ENCODE measurements at places on chromosomes 7 and 10.

- H3K27ac ChIP-seq = no peak overlapping the region
- no peaks in the 10 kb centered on the region for H3K4me1 ChIP-seq
- H3K4me3 ChIP-seq = no peak overlapping the region
- no peak for DNase-seq
- H3K27me3 ChIP-seq = no peaks in the 10 kb centered on the region
Measured at GRCh38 chr7:11858026-11858425, 26.0 kb upstream of the THSD7A start.

DNA sequence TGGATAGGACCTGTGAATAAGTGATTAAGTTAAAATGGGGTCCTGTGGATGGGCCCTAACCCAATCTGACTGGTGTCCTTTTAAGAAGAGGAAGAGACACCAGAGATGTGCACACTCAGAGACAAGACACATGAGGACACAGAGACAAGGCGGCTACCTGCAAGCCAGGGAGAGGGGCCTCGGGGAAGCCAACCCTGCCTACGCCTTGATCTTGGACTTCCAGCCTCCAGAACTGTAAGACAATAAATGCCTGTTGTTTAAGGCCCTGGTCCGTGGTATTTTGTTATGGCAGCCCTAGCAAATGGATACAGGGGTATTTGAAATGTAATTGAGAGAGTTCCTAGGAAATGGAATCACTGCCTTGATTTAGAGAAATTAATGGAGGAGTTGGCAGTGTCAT lies 225.3 kb downstream of the SKAP2 start:
- H3K36me3 ChIP-seq = no peaks in the 10 kb centered on the region
- no peak for DNase-seq
- no peak overlapping the region for H3K27ac ChIP-seq
- peaks cover 4% of the 10 kb centered on the region for H3K27me3 ChIP-seq
- no peaks in the 10 kb centered on the region for H3K4me1 ChIP-seq

DNA sequence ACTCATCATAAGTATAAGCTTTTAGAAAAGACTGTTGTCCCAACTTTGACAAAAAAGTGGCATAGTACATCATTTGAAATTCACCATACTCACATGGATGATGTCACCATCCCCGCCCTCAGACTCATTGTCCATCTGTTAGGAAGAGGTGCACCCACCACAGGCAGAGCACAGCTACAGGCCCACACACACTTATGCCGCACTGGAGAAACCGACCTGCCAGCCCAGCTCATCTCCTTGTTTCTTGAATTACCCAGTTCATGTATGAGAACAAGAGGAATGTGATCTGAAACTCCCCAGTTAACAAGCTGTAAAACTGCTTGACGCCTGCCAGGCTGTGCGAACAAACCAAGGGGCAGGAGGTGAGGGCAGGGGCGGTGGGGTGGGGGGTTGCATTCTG lies 312.0 kb downstream of the DPP6 start:
- no peak overlapping the region for H3K27ac ChIP-seq
- H3K27me3 ChIP-seq = no peaks in the 10 kb centered on the region
- DNase-seq = no peak
- no peaks in the 10 kb centered on the region for H3K36me3 ChIP-seq

GRCh38 chr7:93147363-93147762 lies 822 bp downstream of the SAMD9L start:
- H3K36me3 ChIP-seq = peaks cover 7% of the 10 kb centered on the region
- no peaks in the 10 kb centered on the region for H3K27me3 ChIP-seq
- peak overlapping the region; percentile 30 for H3K4me3 ChIP-seq
- H3K4me1 ChIP-seq = peaks cover 9% of the 10 kb centered on the region
- peak; percentile 27 for DNase-seq

GRCh38 chr7:51027106-51027934 lies 244.6 kb upstream of the GRB10 start:
- no peak for DNase-seq
- no peaks in the 10 kb centered on the region for H3K27me3 ChIP-seq
- H3K4me1 ChIP-seq = no peaks in the 10 kb centered on the region
- peaks cover 53% of the 10 kb centered on the region for H3K36me3 ChIP-seq
- no peak overlapping the region for H3K4me3 ChIP-seq
- no peak overlapping the region for H3K27ac ChIP-seq

DNA sequence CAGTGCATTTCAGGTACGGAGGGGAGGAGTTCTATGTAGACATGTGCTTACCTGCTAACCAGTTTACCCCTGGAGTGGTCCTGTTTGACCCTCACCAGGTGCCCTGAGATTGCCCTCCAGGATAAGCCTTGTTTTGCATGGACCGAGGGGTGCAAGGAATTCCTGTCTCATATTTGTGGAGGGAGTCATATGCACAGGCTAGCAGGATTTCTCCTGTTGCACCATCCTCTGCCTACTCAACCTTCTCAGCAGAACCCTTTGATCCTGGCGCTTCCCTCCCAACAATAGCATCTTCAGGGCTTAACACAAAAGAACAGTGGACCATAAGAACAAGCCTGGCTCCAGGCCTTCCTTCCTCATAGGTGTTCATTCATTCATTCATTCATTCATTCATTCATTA lies 7.2 kb downstream of the TRPV6 start:
- H3K36me3 ChIP-seq = no peaks in the 10 kb centered on the region
- no peak overlapping the region for H3K27ac ChIP-seq
- peaks cover 6% of the 10 kb centered on the region for H3K4me1 ChIP-seq
- no peak for DNase-seq
- H3K27me3 ChIP-seq = no peaks in the 10 kb centered on the region
- no peak overlapping the region for H3K4me3 ChIP-seq

- H3K27ac ChIP-seq = no peak overlapping the region
- no peak for DNase-seq
- H3K4me3 ChIP-seq = no peak overlapping the region
- no peaks in the 10 kb centered on the region for H3K36me3 ChIP-seq
- H3K27me3 ChIP-seq = peaks cover 6% of the 10 kb centered on the region
Measured at GRCh38 chr7:127409629-127410028, 17.1 kb upstream of the ZNF800 start.

DNA sequence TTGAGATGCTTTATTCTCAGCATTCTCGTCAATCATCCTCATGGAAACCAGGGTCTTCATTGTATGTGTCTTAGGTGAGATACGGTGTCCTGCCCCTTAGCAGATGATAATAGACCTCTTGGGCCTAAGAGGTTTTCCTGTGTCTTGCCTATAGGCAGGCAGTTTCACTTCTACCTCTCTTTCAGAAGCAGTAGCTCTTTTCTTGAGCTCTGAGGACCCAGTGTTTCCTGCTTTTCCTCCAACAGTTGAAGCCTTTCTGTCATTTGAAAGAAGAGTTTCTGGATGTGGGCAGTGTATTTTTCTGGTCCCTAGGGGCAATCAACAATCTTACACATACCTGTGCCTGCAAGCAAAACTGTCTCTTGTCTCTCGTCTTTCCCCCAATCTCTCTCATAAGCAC lies 1550.3 kb upstream of the LRRTM3 start:
- no peak for DNase-seq
- H3K27me3 ChIP-seq = no peaks in the 10 kb centered on the region
- H3K4me3 ChIP-seq = no peak overlapping the region
- H3K4me1 ChIP-seq = no peaks in the 10 kb centered on the region

DNA sequence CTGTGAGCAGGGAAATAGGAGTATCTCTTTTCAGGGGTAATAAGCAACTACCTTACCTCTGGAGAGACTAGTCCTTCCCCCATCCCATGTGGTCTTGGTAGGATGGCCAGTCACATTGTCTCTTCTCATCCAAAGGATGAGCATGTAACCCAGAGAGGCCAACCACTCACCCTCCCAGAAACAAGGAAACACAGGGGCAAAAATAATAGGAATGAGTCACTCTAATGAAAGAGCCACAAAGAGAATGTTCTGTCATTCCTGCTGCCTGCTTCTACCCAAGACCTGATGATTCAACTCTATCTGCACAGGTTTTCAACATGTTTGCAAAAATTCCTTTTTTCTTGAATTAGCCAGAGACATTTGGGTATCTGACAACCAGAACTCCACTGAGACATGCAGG lies 99.3 kb upstream of the NFE2L3 start:
- H3K27me3 ChIP-seq = no peaks in the 10 kb centered on the region
- H3K4me3 ChIP-seq = no peak overlapping the region
- no peaks in the 10 kb centered on the region for H3K4me1 ChIP-seq
- no peak overlapping the region for H3K27ac ChIP-seq
- no peak for DNase-seq
- H3K36me3 ChIP-seq = no peaks in the 10 kb centered on the region

- H3K36me3 ChIP-seq = peaks cover 24% of the 10 kb centered on the region
- H3K27ac ChIP-seq = peak overlapping the region; percentile 61
- no peak overlapping the region for H3K4me3 ChIP-seq
Measured at GRCh38 chr7:157271991-157272324, 64.8 kb upstream of the DNAJB6 start.

- H3K27ac ChIP-seq = no peak overlapping the region
- H3K36me3 ChIP-seq = no peaks in the 10 kb centered on the region
- H3K4me3 ChIP-seq = no peak overlapping the region
- H3K27me3 ChIP-seq = no peaks in the 10 kb centered on the region
- DNase-seq = no peak
- no peaks in the 10 kb centered on the region for H3K4me1 ChIP-seq
Measured at GRCh38 chr10:47449102-47449978, 34.6 kb downstream of the ANXA8 start.

GRCh38 chr7:68433462-68434070 lies 1164.7 kb upstream of the AUTS2 start:
- no peaks in the 10 kb centered on the region for H3K27me3 ChIP-seq
- H3K36me3 ChIP-seq = no peaks in the 10 kb centered on the region
- no peak overlapping the region for H3K27ac ChIP-seq
- no peaks in the 10 kb centered on the region for H3K4me1 ChIP-seq
- H3K4me3 ChIP-seq = no peak overlapping the region

DNA sequence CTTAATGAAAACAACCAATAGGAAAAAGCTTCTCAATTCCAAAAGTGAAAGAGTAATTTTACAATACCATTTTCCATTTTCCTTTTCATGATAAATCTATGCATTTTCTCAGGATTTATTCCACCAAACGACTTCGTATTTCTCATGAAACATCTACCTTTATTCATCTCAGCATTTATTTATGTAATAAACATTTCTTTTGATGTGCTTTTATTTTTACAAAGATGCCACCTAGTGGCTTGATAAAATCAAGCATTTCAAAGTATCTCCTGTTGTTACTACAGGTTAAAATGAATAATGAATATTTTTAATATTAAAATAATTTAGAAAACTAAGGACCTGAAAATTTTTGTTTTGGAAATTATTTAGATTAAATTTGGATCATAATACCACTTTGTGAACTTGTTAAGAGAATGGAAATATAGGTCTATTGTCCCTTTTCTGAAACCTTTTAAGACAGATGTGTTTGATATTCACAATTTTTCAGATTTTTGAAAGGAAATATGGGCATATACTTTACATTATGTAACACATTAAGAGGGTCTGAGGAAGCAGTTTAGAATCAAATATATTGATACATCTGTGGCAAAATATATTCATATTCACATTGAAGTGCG lies 2.7 kb upstream of the IQUB start:
- peak; percentile 25 for DNase-seq
- H3K4me3 ChIP-seq = no peak overlapping the region
- H3K36me3 ChIP-seq = peaks cover 10% of the 10 kb centered on the region
- H3K27me3 ChIP-seq = no peaks in the 10 kb centered on the region
- peaks cover 31% of the 10 kb centered on the region for H3K4me1 ChIP-seq
- H3K27ac ChIP-seq = no peak overlapping the region

DNA sequence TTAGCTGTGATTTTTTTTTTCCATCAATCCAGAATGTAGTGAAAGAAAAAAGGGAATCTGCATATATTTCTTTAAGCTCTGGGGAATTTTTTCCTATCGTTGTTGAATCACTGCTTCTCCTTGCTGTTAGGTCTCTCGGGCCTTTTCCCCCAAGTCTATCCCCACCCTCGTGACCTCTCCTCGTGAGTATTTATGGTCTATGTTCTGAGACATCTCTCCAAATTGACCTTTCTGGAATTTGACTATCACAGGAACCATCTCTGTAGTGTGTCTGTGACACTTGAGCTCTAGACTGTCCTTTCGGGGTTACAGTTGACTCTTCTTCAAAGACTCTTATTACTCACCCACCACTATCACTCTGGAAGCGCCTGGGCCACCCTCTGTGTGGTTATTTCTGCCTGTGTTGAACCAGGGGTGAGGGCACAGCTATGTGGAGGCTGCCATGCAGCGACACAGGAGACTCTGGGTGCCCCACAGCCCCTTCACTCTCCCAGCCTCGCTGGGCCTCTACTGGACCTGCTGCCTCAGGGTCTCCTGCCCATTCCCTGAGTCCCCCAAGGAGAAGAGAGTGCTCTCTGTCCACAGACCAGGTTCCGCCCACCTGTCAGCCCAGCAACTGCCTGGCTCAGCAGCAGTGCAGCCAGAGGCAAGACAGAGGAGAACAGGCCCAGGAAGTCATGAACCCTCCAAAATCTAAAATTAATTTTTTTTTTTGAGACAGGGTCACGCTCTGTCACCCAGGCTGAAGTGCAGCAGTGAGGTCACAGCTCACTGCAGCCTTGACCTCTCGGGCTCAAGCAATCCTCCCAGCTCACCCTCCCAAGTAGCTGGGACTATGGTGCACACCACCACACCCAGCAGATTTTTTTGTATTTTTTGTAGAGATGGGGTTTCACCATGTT lies 45.7 kb upstream of the PTPRN2 start:
- no peak overlapping the region for H3K27ac ChIP-seq
- no peaks in the 10 kb centered on the region for H3K36me3 ChIP-seq
- no peak for DNase-seq
- H3K4me1 ChIP-seq = no peaks in the 10 kb centered on the region
- H3K27me3 ChIP-seq = no peaks in the 10 kb centered on the region

GRCh38 chr7:90889210-90889609 lies 293.1 kb downstream of the CDK14 start:
- no peaks in the 10 kb centered on the region for H3K36me3 ChIP-seq
- H3K27ac ChIP-seq = no peak overlapping the region
- DNase-seq = no peak
- no peak overlapping the region for H3K4me3 ChIP-seq

- peaks cover 14% of the 10 kb centered on the region for H3K27me3 ChIP-seq
- H3K4me1 ChIP-seq = no peaks in the 10 kb centered on the region
- no peak for DNase-seq
Measured at GRCh38 chr10:126063353-126063791, 167.0 kb downstream of the FANK1 start.

GRCh38 chr10:37434091-37434490 lies 308.7 kb downstream of the ANKRD30A start:
- H3K27ac ChIP-seq = no peak overlapping the region
- DNase-seq = no peak
- no peak overlapping the region for H3K4me3 ChIP-seq
- no peaks in the 10 kb centered on the region for H3K27me3 ChIP-seq
- H3K36me3 ChIP-seq = no peaks in the 10 kb centered on the region

- DNase-seq = no peak
- peaks cover 5% of the 10 kb centered on the region for H3K4me1 ChIP-seq
- H3K4me3 ChIP-seq = no peak overlapping the region
- no peaks in the 10 kb centered on the region for H3K27me3 ChIP-seq
- H3K27ac ChIP-seq = no peak overlapping the region
Measured at GRCh38 chr10:125727436-125727835, 7.9 kb downstream of the EDRF1 start.

- no peak overlapping the region for H3K4me3 ChIP-seq
- no peaks in the 10 kb centered on the region for H3K36me3 ChIP-seq
- no peak overlapping the region for H3K27ac ChIP-seq
- no peaks in the 10 kb centered on the region for H3K4me1 ChIP-seq
Measured at GRCh38 chr10:25820472-25820871, 113.6 kb upstream of the MYO3A start.

GRCh38 chr7:88305044-88305443 lies 1.6 kb downstream of the STEAP4 start:
- H3K36me3 ChIP-seq = no peaks in the 10 kb centered on the region
- DNase-seq = no peak
- H3K27me3 ChIP-seq = no peaks in the 10 kb centered on the region
- H3K4me3 ChIP-seq = no peak overlapping the region
- peaks cover 9% of the 10 kb centered on the region for H3K4me1 ChIP-seq

- peak overlapping the region; percentile 65 for H3K4me3 ChIP-seq
- H3K4me1 ChIP-seq = peaks cover 44% of the 10 kb centered on the region
- peaks cover 96% of the 10 kb centered on the region for H3K27me3 ChIP-seq
- H3K27ac ChIP-seq = peak overlapping the region; percentile 62
Measured at GRCh38 chr7:27155816-27156507, 513 bp downstream of the HOXA7 start.

All from stomach (tissue), 19 donors.